ENCODE measurements at places on chromosomes 2 and 18. TPM values are rescaled to one million over a fixed set of nuclear protein-coding genes. Genes with fewer than 3 reads are reported as not detected.

The ODC1 gene
- total RNA-seq, result 32.3 TPM

The EFEMP1 gene
- 8,510 TPM for total RNA-seq

The MAP4K4 gene
- total RNA-seq, result 128 TPM

The NABP1 gene
- 9.9 TPM for total RNA-seq

The MROH2A gene
- total RNA-seq, result not detected

The PLCL1 gene
- 0.11 TPM for total RNA-seq

The ANKRD29 gene
- 6.2 TPM for total RNA-seq

The SLC23A3 gene
- total RNA-seq, result 0.54 TPM

The VIL1 gene
- total RNA-seq, result not detected

The GKN2 gene
- total RNA-seq, result not detected

The SLC16A14 gene
- 0.09 TPM for total RNA-seq

The TMEM182 gene
- total RNA-seq, result 0.22 TPM

The GPR39 gene
- not detected for total RNA-seq

All from dermis lymphatic vessel endothelial cell (primary cell).